ENCODE measurements at places on chromosomes 16 and 17.

DNA sequence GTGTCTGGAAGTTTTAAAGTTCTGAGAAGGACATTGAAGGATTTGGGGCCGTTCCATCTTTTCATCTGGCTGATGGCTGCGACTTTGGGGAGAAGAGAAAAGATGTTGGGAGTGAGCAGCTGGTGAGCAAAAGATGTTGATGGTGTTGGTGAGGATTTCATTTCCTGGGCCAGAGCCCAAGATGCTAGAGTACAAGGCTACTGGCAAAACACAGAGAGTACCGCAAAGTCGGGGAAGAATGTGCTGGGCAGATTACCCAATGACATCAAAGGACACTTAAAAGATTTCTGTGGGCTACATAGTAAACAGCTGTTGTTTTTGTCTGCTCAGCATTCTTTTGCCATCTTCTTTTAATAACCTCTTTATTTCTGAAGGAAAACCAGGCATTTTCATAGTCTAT, 49.4 kb upstream of the GAS7 start:
- DNase-seq = no peak

DNA sequence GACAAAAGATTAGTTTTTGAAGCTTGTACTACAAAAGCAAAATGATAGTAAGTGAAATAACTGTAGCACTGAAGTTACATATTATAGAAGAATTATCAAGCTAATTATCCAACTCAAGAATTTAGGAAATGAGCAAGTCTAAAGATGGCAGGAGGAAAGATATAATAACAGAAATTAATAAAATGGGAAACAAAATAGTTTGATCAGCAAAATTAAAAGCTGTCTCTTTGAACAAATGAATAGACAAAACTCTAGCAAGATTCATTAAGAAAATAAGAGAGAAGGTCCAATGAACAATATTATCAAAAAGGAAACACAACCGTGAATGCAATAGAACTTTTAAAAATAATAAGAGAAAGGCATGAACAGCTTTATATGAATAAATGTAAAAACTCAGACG, 224.3 kb upstream of the IRX5 start:
- DNase-seq = no peak

DNA sequence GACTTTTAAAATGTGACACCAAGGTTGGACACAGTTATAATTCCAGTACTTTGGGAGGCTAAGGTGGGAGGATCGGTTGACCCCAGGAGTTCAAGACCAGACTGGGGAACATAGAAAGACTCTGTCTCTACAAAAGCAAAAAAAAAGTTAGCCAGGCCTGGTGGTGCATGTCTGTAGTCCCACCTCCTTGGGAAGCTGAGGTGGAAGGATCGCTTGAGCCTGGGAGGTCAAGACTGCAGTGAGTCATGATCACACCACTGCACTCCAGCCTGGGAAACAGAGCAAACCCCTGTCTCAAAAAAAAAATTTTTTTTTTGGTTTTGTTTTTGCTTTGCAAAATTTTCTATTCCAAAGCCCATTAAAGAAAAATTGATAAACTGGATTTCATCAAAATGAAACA, 281.4 kb downstream of the BCAS3 start:
- DNase-seq = no peak

- DNase-seq = no peak
Measured at GRCh38 chr16:4321286-4322120, 5.6 kb downstream of the GLIS2 start.

DNA sequence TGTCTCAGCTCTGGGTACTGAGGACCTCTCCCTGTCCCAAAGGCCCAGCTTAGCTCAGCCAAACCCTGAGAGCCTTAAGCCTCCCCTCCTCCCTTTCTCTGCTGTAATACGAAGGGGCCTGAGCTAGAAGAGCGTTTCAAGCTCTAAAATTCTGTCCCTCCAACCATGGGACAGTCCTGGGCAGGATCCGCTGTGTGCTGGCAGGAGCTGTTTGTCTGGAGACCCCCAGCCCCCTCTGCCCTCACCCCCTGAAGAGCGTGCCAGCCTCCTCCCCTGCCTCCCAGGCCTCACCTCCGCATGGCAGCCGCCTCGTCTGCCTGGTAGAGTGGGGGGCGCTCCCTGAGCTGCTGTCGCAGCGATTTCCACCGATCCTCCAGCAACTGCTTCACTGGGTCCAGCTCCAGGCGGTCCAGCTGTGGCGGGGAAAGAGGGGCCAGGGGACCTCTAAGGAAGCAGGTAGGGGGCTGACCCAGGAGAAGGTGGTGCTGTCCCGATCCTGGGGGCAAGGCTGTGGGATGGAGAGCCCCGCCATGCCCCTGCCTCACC, 14.7 kb downstream of the UBALD2 start:
- DNase-seq = no peak

GRCh38 chr16:85556456-85557082, 56.6 kb upstream of the GSE1 start:
- peak; percentile 52 for DNase-seq

- DNase-seq = no peak
Measured at GRCh38 chr16:82954224-82954929, 327.6 kb downstream of the CDH13 start.

DNA sequence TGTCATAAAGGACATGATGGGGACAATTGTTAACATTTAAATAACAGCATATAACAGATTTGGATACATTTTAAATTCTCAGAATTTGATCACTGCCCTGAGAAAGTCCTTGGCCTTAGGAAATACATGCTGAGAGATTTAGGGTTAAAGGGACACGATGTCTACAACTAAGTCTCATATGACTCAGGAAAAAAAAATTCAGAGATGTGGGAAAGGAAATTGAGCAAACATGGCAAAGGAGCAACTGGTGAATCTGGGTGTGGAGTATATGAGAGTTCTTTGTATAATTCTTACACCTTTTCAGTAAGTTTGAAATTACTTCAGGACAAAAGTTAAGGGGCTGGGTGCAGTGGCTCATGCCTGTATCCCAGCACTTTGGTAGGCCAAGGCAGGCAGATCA, 18.2 kb downstream of the MPP3 start:
- DNase-seq = peak; percentile 64

DNA sequence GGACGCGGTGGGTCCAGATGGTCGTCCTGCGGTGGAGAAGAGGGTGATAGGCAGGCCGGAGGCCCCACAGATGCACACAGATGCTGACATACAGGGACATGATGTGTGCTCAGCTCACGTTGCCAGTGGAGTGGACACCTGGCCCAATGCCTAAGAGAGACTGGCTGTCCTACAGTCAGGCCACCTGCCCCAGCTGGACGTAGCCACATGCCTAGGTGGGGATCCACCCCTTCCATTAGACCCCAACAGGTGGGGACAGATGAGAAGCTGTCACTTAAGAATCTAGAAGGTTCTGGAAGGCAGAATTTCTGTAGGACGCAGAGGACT, 117.6 kb upstream of the ZNF750 start:
- no peak for DNase-seq

GRCh38 chr17:62611292-62611691, 16.2 kb upstream of the MRC2 start:
- peak; percentile 22 for DNase-seq

DNA sequence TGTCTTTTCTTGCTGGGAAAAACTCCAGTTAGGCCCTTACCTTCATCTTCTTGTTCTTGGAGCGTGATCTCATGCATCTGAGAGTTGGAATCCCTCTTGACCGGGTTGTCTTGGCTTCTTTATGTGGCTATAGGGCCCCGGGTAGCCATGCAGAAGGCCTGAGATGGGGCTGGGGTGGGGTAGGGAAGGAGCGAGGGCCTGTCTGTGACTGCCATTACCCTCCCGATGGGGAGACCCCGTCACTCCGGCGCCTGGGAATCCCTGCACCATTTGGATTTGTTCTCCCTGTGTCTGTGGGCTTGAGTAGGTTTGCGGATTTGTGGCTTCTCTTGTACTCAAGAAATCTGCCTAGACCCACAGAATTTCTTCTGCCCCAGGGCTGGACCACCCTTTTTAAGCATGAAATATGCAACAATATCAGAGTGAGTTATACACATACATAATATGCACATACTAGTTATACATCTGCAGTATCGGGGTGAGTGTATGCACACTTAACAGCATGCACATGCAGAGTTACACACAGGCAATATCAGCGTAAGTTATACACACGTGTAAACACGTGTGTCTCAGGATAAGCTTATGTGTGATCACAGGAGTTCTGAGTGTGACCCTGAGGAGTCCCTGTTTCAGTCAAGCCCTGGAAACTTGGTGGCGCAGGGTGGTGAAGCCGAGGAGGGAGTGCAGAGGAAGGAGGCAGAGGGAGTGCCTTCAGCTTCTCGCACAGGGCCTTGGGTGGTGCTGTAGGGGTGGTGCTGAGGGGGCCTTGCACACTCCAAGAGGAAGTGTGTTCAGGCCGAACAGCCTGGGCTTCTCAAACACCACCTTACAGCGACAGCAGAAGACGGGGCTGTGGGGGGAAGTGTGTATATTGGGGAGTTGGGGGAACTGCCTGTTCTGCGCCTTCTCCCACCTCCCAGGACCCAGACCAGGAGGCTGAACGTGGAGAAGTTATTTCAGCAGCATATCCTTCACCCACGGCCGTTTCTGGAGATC, 18.5 kb downstream of the CCDC42 start:
- peak; percentile 8 for DNase-seq

- DNase-seq = no peak
Measured at GRCh38 chr16:86085161-86085611, 186.2 kb downstream of the IRF8 start.

GRCh38 chr16:8183176-8184099, 406.9 kb downstream of the TMEM114 start:
- DNase-seq = no peak

DNA sequence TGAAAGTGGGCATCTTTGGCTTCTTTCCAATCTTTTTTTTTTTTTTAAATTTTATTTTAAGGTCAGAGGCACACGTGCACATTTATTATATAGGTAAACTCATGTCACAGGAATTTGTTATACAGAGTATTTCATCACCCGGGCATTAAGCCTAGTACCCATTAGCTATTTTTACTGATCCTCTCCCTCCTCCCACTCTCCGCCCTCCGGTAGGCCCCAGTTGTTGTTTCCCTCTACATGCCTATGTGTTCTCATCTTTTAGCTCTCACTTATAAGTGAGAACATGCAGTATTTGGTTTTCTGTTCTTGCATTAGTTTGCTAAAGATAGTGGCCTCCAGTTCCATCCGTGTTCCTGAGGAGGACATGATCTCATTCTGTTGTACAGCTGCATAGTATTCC, 108.5 kb downstream of the CYB561 start:
- no peak for DNase-seq

DNA sequence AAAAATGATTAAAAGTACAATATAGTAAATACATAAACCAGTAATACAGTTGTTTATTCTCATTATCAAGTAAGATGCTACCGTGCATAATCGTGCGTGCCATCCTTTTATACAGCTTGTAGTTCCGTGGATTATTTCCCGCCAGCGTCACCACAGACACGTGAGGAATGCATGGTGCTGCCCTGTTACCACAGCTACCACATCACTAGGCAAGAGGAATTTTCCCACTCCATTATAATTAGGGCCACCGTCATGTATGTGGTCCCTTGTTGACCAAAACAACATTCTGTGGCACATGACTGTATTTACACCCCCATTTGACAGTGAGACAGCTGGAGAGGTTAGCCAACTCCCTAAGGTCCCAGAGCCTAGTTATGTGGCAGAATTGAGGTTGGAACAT, 30.5 kb upstream of the LGALS9 start:
- DNase-seq = no peak

GRCh38 chr17:77404812-77405581, 264.2 kb downstream of the SEC14L1 start:
- DNase-seq = peak; percentile 84

GRCh38 chr16:25135254-25135878, 23.8 kb downstream of the LCMT1 start:
- no peak for DNase-seq

GRCh38 chr16:48535831-48536613, 74.0 kb downstream of the N4BP1 start:
- peak; percentile 73 for DNase-seq

DNA sequence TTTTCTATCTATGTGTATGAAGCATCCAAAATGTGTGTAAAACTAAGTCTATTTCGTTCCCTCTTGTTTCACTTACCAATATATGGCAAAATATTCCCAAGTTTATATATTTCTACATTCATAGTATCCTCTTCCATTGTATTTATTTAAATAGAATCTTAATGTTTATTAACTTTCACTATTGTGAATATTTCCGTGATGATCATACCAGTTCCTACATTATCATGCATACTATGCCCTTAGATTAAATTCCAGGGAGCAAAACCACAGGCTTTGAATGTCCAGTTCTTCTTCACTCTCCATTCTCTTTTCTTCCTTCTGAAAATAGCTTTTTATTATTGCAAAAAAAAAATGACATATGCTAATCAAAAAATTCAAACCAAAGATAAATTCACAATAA, 4.0 kb downstream of the MAP2K6 start:
- DNase-seq = no peak

GRCh38 chr17:49551221-49552069, 24.2 kb upstream of the NXPH3 start:
- DNase-seq = no peak

DNA sequence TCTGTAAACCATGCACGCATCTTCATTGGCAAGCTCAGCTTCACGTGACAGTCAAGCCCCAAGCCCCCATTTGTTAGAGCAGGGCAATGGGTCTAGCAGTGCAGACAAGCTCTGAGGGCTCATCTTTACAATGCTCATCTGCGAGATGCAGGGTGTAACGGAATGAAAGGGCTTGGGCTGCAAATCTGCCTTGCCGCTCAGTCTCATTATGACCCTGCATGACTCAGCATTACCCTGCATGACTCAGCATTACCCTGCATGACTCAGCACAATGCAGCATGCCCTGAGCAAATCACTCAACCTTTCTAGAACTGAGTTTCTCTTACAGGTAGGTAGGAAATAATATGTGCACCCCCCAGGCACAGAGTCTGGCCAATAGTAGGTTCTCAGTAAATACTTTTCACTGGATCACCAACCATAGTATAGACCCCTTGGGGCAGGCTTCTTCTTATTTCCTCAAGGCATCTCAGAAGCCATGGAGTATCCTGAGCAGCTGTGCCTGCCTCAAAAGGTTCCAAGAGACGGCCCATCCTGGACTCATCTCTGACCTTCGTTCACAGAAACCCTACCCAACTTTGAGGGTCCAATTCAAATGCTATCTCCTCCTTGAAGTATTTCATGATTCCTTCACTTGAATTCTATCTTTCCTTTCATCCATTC, 391.3 kb upstream of the CDH5 start:
- no peak for DNase-seq

GRCh38 chr16:79628501-79628975, 28.0 kb upstream of the MAF start:
- DNase-seq = no peak

GRCh38 chr17:20267459-20267842, 199.9 kb downstream of the LGALS9B start:
- no peak for DNase-seq

- no peak for DNase-seq
Measured at GRCh38 chr17:18955009-18955408, 3.0 kb downstream of the SLC5A10 start.
